Stimulated activated CD8-positive, alpha-beta memory T cell treated with anti-CD3 and anti-CD28 coated beads, Interleukin-7, amount 100 ng/mL, for 24 hours (primary cell): ENCODE measurements at places on chromosomes 12 and 14.
A peak's percentile ranks its signal among the peaks of the same experiment; 100 is the strongest.

DNA sequence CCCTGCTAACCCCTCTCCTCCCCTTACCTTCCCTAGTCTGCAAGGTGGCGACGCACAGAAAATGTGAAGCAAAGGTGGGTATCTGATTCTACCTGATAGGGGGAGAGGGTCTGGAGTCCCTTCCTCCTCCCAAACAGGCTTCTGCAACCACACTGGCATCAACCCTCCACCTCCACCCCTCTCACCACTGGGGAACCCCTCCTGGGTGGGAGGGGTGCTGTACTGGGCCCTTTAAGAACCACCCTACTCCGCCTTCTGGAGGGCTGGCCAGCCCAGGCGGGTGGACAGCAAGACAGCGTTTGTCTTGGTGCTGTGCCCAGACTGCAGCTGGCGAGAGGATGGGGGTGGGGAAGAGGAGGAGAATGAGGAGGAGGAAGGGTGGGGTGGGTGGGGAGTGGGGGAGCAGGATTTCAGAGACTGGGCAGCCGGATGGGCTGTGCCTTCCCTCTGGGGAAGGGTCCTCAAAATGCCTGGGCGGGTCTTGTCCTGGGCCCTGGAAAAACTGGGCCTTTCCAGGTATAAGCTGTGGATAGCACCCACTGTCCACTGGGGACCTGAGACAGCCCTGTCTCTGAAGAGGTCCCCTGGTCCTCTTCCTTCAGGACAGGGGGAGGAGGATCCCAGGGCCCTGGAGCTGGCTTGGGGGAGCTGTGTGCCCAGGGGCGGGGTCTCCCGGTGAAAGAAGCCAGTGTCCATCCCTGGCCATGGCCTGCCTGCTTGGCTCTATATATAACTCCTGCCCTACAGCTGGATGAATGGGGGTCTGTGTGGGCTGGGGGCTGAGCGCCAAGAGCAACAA is 2.8 kb downstream of the TNS2 start:
- DNase-seq: no peak

DNA sequence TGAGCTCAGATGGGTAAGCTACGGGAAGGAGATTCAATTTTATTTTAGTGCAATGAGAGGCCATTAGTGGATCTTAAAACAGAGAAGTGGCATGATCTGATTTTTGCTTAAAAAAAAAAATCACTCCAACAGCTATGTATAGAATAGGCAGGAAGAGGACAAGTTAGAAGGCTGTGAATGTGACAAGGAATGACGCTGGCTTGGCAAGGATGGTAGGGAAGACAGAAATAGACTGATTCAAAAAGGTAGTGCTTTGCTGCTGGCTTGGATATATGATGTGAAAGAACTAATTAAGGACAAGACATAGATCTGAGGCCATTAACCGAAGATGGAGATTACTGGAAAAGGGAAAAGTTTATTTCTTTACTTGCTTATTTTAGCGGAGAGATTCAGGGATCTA is 105.2 kb upstream of the GPHB5 start:
- no peak for DNase-seq

DNA sequence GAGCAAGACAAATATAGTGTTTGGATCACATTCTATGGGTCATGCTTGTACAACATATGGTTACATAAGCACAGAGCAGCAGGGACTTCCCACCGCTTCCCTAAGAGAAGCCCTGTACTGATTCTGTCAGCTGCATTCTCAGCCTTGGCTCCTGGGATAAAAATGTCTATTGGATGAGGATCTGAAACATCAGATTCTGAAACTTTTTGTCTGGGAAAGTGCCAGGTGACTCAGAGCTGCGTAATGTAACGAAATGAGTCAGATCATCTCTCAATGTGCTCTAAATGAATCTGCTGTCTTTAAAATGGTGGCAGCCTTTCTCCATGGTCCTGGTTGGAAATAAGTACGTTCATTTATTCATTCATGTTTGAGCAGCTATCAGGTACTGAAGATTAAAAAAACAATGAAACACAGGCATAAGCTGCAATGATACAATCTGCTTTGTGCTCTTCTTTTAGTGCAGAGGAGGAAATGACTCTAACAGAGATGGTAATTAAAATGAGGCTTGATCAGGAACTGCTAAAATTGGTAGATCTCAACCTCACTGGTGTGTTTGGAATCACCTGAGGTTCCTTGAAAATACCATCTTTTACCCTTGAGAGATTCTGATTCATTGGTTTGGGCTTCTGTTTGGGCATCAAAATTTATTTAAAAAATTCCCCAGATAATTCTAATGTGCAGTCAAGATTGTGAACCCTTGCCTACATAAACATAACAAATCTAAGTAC is 99.1 kb upstream of the NAP1L1 start:
- peak; percentile 23 for DNase-seq

- no peak for DNase-seq
These were observed 68.7 kb upstream of the PWP1 start for GRCh38 chr12:107616941-107617340.

DNA sequence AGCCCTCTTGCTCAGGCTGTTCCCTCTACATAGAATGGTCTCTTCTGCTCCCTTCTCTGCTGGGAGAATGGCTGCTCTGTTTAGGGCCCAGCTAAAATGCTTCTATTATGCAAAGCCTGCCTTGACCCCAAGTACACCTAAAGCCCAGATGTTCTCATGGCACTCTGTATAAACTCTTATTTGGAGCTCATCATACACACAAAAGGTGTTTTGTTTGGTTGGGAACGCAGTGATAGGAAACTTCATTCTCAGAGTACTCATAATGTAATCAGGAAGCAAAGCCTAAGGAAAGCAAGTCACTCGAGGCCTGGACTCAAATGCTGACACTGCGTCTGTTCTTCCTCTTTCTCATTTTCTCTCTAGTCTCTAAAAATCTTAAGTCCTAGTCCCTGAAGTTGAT is 38.2 kb upstream of the SYCP3 start:
- no peak for DNase-seq

DNA sequence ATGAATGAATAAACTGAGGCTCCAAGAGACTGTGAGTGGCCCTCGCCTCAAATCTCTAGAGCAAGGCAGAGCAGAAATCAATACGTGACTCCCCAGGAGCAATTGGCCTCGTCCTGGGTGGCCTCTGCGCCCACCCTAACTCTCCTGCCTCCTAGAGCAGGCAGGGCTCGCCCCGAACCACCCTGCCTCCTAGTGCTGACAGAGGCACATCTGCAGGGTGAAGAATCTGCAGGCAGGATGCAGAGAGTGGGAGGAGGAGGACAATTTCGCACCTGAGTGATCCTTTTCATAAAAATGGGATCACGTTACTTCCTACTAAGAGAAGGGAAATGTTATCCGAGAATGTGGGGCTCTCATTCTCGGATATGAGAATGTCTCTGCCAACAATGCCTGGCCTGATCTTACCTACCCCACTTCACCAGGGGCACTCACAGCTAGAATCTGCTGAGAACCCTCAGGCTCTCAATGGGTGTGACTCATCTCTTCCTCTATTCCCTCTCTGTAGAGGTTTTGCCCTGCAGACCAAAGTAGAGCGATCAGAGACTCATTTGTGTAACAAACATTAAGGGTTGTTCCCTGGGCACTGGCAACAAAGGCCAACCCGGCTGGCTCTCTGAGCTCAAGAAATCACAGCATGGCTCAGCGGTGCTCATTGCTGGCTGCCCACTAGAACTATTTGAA is 61.7 kb upstream of the BCL2L14 start:
- no peak for DNase-seq

DNA sequence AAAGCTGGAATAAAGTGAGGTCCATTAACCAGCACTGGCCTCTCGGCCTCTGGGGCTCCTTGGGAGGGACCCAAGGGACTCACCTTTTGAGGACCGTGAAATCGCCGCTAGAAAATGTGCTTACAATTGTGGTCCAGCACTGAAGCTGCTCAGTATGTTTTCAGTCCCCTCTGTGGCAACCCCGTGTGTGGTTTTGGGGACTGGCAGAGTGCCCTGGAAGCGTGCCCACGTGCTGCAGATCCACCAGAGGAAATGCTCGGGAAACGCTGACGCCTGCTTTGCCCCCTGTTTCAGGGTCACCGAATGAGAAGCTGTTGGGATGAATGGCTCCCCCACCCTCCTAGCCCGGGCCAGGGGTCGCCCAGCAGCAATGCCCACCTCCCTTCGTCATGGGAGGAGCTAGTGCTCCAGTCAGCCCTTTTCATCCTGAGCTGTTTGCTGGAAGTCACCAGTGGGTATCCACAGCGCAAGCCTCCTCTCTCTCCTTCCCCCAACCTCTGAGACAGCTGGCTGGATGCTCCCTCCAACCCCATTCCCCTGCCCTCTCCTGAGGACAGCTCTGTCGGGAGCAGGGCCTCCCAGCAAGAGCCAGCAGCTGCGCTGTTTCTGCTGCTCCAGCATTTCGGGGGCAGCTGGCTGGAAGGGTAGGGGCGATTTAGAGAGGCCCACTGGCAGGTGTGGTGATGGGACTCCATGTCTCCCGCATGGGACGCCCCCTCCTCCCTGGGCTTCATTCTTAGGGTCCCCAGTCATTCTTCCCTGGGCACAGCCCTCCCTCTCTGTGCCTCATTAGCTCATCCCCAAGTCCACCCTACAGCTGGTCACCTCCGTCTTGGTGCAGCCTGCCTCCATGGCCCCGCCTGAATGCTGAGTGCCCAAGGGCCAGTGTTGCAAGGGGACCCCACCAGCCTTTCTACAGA is 33.2 kb upstream of the PPP1R13B start:
- no peak for DNase-seq

GRCh38 chr12:98538031-98538430 is 22.6 kb downstream of the TMPO start:
- no peak for DNase-seq

GRCh38 chr14:102568115-102568614 is 24.3 kb upstream of the RCOR1 start:
- no peak for DNase-seq
